ENCODE measurements at places on chromosomes 5 and 9.

DNA sequence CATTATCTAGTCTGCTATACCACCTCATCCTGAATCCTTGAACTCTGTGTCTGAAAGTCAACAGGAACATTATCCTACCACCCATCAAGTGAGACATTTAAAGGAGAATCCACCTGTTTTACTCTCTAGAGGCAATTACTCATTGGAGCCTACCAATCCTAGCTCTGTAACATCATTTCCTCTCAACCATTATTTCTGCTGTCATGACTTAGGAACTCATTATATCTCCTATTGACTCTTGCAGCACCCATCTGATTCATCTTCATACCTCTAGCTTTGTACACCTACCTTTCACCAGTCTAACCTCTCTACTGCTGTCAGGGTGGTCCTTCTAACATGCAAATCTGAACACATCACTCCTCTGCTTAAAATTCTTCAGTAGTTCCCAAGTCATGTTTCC lies 481.5 kb downstream of the NFIB start:
- DNase-seq: no peak

DNA sequence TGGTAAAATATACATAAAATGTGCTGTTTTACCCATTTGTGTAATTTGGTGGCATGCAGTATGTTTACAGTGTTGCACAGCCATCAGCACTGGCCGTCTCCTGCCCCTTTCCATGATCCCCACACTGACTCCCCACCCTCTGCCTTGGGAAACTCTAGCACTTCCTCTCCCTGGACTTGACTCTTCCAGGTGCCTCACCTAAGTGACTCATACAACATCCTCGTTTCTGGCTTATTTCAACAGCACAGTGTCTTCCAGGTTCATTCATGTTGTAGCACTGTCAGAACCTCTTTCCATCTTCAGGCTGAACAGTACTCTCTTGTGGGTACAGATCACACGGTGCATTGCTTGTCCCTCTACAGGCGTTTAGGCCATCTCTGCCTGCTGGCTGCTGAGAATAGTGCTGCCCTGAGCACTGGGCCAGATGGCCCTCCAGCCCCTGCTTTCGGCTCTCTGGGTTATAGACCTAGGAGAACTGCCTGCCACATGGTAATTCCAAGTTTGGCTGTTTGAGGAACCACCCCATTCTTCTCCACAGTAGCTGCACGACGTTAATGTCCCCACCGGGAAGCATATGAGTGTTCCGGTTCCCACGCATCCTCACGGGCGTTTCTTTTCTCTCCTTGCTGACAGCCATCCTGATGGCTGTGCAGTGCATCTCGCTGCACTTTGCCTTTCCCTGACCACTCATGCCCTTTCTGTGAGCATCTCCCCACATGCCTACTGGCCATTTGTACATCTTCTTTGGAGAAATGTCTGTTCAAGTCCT lies 211.8 kb downstream of the FANCC start:
- no peak for DNase-seq

DNA sequence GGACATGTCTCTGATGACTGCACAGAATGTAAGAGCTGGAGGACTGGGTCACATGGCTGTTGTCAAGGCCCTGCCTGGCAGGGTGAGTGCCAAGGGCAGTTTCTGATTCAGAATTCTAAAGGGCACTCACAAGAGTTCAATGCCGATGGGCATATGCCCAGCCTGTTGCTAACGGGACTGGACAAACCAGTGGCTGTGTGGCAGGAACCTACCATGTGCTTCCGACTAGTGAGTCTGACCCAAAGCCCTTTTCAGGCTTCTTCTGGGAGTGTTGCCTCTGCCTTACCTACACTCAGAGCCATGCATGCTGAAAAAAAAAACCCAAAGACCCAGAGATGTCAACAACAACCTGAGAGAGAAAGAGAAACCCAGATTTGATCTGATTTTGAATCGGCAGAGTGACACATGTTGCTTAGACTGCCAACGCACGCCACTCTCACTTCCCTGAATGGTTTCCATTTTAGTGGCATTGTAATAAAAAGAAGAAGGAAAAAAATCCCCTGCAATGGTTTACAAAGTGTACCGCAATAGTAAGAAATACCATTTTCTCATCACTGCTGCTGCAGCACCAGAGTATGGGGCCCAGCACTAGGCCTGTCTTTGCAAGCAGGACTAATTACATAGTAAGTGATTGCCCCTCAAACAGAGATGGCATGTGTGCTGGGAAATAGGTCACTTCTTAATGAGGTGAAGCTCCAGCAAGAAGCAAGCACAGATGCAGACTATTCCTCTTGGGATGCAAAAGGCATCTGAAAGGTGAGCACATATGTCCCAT lies 194.3 kb downstream of the PALM2AKAP2 start:
- no peak for DNase-seq

GRCh38 chr9:71663931-71664459 lies 104.3 kb downstream of the CEMIP2 start:
- no peak for DNase-seq

GRCh38 chr9:9102295-9102694 lies 1302.7 kb upstream of the DMAC1 start:
- DNase-seq: no peak

DNA sequence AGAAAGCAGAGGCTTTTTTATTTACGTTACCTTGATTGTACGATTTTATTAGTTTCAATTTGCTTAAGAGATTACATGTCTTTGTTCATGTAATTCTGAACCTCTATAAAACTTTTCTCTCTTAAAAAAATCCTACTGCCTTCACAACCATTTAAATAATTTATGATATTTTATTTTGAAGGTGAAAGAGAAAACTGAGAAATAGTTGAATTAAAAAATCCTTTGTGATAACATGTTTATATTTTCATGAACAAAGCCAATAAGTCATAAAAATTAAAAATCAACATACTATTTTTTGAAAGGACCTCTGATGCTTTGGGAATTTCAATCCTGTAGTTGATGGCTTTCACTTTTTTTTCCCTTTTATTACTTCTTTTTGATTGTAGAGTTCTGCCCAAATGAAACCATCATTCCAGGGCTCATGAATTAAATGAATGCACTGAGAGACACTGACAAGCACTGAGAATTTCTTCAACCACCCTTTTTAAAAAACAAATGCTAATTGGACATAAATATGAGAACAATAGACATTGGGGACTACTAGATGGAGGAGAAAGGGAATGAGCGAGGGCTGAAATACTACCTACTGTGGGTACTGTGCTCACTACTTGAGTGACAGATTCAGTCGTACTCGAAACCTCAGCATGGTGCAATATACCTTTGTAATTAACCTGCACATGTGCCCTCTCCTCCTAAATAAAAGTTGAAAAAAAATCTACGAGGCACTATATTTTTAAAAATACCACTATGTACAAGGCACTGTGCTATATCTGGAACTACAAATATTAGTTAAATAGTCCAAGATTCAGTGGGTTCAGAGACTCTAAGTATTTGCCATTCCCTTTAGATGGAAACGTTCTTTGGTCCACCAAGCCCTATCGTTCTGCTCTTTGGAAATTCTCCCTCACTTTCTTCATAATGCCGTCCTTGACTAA lies 5.9 kb downstream of the CDKN2A start:
- no peak for DNase-seq

- peak; percentile 33 for DNase-seq
Observed at GRCh38 chr9:78821126-78821822, 524.3 kb downstream of the PSAT1 start.

DNA sequence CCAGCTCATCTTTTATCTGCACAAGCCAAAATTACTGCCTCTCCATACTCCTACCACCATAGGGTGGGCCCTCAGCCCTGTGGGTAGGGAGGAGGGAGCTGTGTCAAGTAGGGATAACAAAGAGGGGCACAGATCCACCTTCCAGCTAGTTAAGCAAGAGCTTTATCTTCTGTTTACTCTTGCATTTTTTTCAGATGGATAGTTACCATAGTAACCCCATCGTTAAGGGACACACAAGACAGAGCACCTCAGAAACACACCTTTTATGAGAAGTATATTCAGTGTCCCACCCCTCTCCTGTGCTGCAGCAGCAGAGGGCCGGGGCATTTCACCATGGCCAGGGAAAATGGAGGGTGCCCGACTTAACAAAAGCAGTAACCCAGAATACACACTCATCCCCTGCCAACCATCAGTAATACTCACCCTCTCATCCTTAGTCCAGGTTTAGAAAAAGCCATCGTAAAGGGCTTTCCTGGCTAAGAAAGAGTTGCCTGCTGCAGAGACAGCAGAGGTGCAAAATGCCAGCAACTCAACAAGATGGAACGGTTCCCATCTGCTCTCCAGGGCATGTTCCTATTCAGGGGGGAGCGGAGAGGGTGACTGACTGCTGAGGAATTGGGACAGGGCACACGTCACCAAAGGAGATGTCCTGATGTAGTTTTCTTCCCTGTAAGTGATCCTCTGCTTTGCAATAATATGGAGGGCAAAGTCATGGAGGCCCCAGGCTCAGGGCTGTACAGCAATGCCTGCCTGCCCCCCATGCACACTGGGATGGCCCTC lies 25.1 kb downstream of the MACROH2A1 start:
- no peak for DNase-seq

- DNase-seq: no peak
Observed at GRCh38 chr5:133950821-133951612, 17.4 kb downstream of the C5orf15 start.

GRCh38 chr9:128310461-128310860 lies 11.8 kb downstream of the TRUB2 start:
- no peak for DNase-seq

GRCh38 chr5:122385808-122386207 lies 73.8 kb downstream of the SNCAIP start:
- DNase-seq: no peak

DNA sequence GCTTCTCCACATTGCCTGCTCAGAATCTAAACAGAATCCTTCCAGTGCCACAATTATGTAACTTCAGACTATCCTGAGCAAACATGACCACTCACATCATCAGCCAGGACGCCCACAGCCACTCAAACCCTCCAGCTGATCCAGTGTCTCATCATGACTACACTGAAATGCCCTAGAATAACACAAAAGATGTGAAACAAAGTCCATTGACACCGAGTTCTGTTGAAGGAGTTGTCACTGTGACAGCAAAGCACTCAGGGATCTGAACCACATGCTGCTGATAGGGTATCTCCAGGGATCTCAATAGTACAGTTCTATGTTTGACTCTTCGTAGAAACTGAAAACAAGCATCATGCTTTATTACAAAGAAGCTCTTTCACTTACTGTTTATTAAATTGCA lies 150.2 kb downstream of the GABBR2 start:
- DNase-seq: no peak

- DNase-seq: no peak
Observed at GRCh38 chr5:108788142-108788541, 40.4 kb downstream of the FER start.

GRCh38 chr5:75566710-75567309 lies 44.4 kb upstream of the ANKDD1B start:
- peak; percentile 77 for DNase-seq

DNA sequence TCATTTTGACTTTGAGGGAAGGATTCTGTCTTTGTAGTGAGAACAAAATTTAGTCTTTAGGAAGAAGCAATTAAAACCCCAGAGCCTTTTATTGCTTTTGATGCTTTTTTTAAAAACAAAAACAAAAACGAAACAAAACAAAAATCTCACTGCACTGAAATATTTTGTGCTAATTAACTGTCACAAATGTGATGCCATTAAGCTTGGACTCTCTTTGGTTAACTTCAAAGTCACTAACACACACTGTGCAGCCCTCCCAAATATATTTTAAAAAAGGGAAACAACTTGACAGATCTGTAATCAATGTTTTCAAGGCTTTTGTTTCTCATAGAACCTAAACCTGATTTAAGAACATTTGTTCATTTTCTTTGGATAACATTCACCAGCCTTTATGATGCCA lies 290.7 kb downstream of the MAST4 start:
- no peak for DNase-seq

DNA sequence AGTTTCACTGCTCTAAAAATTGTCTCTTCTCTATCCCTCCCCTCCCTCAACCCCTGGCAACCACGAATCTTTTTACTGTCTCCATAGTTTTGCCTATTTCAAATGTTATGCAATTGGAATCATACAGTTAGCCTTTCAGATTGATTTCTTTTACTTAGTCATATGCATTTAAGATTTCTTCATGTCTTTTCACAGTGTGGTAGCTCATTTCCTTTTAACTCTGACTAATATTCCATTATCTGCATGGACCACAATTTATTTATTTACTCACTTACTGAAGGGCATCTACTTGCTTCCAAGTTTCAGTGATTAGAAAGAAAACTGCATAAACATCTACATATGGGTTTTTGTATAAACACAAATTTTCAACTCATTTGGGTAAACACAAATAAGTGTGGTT lies 372.3 kb downstream of the CDH18 start:
- DNase-seq: no peak

DNA sequence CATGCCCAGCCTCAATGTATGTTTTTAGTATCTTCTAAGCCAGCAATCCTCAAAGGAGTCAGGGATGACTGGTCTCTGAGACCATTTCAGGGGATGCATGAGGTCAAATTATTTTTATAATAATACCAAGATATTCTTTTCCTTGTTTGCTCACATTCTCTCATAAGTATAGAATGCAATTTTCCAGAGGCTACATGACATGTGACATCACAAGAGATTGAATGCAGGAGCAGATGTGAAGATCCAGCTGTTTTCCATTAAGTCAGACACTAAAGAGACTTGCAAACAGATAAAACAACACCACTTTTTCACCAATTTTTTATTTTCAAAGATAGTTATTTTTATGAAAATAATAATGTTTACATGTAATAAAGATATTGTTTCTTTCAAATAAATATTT lies 22.0 kb upstream of the FREM1 start:
- DNase-seq: no peak

DNA sequence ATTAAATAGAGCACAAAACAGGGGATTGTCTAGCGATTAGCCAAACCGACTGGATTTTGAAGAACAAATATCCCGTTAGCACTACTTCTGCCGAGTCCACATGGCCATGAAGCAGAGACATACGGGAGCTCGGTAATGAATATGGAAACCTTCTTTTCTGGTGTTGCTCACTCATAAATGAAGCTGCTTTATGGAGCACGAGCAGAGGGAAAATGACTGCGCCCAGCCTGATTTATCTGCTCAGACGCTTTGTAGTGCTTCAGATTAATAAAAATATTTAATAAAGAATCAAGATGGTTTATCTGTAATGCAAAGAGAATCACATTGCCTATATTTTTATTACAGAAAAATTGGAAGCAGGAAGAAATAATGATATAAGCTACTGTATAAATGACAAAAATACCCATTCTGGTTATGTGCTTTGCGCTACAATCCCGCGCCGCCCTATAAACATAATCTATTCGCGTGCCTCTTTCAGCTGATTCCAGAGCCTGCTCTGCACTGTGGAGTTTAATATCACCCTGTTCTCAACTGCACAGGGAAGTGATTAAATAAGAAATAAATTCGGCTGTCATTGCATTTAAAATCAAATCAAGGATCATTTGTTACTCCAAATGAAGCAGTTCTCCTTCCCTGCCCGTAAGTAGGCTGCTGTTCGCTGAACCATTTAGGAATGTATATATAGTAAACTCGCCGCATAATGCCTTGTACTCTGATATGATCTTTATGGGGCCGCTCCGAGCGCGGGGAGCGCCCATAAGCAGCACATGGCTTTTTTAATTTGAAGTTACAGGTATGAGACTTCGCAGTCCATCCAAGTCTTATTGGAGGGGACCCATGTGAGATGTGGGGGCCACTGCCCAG lies 22.3 kb upstream of the UBAC1 start:
- no peak for DNase-seq

GRCh38 chr5:56345352-56345751 lies 112.2 kb upstream of the ANKRD55 start:
- DNase-seq: no peak
